ENCODE measurements at places on chromosomes 5 and 9.

DNA sequence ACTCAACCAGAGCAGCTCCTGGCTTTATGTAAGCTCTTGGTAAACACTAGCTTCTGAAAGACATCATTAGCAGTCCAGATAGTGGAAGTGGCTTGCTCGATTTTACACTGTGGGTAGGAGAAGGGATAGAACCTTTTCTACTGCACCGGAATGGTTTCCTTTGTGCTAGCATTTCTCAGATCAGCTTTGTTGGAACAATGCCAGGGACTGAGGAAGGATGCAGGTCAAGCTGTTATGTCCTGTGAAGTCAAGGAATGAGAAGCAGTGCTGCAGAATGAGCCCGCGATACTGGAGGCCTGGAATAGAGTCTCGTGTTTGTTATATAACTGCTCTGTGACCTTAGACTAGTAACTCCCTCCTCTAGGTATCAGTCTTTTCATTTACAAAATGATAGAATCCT, 233.6 kb downstream of the GABRB2 start:
- no peak for DNase-seq

DNA sequence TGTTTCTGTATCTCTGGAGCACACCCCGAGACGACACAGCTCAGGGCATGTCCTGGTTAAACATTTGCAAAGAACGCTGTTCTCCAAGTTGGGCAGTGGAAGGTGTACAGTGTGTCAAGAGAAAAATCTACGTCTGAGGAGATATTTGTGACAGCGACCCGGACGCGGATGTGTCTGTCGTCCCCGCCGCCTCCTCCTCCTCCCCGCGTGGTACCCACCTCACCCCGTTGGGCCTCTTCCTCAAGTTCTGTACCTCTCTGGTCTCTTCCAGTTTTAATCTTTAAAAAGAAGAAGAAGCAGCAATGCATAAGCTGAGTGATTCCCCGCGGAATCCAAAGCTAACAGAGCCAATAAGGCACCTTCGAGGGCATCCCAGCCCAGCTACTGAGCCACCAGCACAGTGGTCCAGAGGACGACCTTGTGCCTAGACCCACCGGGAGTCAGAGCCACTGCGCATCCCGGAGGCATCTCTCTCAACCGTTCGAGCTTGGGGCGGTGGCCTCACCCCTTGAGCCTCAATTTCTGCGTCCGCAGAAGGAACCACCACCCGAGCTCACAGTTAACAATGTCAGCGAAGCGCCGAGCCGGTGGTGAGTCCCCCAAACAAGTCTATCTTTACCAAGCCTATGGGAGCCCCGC, 467 bp downstream of the C9orf78 start:
- DNase-seq, result no peak

DNA sequence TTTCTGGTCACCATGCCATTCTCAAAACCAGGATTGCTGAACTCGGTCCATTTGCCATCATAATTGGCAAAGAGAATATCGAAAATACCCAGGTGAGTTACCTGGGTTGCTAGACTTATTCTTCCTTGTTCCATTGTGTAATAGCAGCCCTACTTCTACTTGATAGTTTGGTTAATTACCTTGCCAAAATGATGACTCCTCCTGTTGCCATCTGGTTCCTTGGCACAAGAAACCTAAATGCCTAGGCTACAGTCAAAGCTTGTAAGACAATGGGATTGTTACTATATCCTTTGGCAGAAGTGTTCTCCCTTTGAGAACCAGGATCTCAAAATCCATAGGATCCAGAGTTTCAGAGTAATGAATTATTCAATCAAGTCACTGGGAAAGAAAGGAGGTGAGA, 373.2 kb upstream of the ACTBL2 start:
- no peak for DNase-seq

- no peak for DNase-seq
These were observed 187.1 kb downstream of the SPOCK1 start for GRCh38 chr5:137312011-137312410.

- no peak for DNase-seq
These were observed 245.1 kb upstream of the MEF2C start for GRCh38 chr5:89128092-89128491.

DNA sequence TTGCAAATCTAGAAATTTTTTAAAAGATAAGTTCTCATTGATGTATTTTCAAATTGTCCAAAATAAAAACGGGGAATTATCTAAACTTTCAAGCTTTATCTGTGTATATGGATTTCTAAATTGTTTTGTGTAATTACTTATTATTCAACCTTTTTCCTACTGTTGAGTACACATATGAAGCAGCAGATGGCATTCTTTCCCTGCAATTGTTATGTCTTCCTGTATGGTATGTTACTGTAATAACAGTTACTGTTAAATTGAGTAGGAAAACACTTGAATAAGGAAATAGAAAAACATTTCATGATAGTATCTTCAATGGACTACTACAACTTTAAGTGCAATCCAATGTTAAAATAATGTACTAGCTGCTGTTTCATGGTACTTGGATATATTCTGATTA, 124.8 kb downstream of the RANBP17 start:
- no peak for DNase-seq

DNA sequence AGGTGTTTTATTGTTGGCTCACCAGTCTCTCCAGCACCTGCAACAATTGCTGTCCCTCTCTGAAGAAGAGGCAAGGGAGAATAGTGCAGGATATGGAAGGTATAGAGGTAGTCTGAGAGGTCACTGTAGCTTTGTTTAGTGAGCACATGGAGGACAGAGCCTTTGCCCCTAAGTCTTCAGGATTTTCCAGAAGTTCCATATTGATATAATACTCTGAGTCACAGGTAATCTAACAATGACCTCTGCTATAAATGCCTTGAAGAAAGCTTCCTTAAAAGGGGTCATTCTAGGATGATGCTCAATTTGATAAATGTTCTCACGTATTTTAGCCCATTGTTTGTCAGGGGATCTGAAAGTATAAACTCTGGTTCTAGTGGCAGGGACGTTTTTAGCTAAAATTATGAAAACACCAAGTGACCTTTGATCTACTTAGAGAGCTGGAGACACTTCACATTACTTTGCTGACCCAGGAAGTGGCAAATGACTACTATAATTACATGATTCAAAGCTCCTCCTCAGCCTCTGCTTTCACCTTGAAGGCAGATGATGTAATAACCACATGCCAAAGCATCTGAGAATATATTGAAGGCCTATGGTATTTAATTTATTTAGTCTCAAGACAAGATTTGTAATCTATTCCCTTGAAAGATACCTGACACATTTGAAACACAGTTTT, 366.9 kb upstream of the NUDT12 start:
- no peak for DNase-seq

DNA sequence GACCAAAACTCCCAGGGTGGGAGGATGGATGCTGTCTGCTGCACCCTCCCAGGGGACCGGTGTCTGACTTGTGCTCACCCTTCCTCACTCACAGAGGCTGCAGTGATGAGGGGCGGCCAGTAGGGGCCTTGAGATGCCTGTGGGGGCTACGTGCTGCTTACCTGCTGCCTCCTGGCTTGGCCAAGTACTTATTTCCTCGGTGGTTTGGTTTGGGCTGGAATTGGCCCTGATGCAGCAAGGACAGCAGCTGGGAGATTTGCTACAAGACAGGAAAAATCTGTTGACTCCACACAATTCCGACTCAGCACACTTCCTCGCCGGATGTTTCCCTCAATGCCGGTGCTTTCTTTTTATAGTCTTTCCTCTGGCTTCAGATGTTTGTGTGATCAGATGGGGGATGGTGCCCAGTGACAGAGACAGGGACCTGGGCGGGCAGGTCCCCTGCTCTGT, 6.6 kb downstream of the PCDH12 start:
- DNase-seq, result no peak

DNA sequence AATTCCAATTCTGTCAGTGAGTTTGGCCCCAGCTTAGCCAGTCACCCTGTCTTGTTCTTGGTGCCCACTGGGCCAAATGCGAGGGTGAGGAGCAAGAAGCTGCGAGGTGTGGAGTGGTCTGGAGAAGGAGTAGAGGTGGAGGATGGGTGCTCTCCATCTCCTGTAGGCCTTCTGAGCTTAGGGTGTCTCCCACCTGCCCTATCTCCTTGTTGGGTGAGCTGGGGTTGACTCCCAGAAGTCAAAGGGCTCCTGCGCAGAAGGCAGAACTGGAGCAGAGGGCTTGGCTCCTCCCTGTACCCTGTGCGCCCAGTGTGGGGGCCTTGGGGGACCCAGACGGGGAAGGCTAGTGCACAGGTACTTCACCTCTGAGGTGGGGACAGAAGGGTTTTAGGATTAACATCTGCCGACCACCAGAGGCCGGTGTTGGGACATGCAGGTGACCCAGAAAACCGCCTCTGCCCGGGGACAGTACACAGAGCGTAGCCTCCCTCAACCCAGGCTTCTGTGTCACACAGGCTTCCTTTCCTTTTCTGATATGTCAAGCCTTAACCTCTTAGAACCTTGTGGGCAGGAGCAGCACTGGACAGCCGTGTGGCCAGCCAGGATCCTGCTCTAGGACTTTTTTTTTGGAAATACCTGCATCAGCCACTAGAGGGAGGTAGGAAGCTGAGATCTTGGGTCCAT, 16.9 kb downstream of the IL5 start:
- no peak for DNase-seq

DNA sequence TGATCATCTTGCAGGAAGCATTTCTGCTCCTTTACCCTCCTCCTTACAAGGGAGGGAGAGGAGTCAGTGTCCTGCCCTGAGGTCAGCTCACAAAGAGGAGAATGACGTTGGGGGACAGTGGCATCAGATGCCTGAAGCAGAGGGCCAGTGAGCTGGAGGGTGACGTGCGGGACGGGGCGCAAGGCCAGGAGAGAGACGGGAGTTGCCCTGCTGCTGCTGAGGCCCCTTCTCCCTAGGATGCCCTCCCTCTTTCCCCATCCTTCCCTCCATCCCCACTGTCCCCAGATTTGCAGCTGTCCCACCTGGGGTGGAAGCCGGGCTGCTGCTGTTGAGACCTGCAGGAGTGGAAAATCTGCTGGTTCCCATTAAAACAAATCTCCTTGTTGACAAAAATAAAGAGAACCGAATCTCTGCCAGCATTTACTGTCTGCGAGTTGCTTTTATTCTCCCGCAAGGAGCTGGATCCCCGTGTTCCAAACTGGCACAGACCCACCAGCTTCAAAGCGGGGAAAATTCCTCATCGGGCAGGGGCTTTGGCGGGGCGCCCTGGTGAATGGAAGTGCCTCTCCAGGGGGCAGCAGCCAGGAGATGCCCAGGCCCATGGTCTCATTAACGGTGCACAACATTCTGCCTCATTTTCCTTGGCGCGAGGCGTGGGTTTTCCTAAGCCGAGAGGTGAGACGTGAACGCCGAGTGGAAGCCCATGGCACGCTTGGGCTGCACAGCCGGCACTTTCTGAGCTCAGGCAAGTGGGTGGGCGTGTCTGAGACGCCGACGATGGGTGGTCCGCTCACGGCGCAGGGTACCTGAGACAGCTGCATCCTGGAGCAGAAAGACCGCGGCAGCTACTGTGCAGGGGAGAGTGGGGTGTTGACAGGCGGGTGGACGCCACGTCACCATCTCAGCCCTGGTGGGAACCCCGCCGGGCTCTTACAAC, 13.9 kb upstream of the COL5A1 start:
- no peak for DNase-seq

DNA sequence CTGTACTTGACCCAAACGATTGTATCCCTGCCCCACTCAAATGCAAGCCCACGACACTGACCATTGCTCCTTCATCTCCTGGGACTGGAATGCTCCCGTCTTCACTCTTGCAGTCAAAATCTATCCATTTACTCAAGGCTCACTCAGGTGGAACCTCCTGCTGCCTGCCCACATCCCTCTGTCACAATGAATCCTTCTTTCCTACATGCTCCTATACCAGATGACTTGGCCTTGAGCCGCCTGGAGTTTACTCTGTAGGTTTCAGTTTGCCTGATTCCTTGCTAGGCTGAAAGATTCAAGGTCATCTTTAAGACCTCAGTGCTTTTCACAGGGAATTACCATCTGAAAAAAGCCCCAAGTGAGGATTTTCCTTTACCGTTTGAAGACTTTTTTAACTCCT, 264.1 kb downstream of the GLIS3 start:
- no peak for DNase-seq

- no peak for DNase-seq
These were observed 98.4 kb downstream of the PHF2 start for GRCh38 chr9:93674580-93675335.

GRCh38 chr5:1104327-1105006, 7.4 kb downstream of the SLC12A7 start:
- no peak for DNase-seq

DNA sequence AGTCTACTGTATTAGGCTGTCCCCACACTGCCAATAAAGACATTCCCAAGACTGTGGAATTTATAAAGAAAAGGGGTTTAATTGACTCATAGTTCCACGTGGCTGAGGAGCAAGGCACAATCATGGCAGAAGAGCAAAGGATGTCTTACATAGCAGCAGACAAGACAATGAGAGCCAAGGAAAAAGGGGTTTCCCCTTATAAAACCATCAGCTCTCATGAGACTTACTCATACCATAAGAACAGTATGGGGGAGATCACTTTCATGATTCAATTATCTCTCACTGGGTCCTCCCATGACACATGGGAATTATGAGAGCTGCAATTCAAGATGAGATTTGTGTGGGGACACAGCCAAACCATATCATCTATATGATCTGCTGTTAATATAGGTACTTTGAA, 14.8 kb upstream of the FSTL4 start:
- DNase-seq, result no peak

GRCh38 chr5:1445689-1446601, 705 bp upstream of the SLC6A3 start:
- no peak for DNase-seq

GRCh38 chr5:75891020-75891419, 173.8 kb upstream of the POC5 start:
- no peak for DNase-seq

DNA sequence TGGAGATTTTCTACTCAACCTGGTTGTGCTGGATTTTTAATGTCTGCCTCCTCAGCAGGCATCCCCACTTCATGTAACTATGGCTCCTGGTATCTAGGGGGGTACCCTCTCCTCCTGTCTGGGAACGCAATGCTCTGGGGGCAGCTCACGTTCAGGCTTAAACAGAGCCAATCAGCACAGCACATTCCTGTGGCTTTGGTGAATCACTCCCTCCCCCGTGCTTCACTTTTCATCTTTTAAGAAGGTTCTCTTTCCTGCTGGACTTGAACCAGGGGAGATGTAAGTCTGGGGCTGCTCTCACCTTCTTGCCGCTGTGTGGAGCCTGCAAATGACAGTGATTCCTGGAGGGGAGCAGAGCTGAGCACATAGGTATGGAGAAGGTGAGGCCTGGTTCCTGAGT, 101.2 kb downstream of the MSX2 start:
- no peak for DNase-seq

DNA sequence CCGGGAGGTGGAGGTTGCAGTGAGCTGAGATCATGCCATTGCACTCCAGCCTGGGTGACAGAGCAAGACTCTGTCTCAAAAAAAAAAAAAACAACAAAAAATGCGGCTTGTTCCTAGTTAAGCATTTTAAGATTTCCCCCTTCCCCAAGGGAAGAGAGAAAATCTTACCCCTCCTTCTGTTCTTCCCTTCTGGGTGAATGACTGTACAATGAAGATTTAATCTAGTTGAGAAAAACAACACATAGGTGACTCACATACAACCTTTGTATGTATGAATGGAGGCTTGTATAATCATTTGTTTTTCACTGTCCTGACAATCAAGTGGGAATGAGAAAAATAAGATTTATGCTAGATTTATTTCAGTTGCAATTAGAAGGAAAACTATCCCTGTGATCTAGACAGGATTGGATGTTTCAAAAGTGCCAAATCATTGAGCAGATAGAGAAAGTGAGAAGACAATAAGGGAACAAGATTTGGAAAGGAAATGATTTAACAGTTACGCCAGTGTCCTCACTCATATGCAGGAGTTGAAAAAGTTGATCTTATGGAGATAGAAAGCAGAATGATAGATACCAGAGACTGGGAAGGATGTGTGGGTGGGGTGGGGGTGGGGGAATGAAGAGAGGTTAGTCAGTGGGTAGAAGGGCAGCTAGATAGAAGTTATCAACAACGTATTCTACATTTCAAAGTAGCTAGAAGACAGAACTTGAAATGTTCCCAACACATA, 16.7 kb downstream of the GDA start:
- DNase-seq, result no peak

All from DMS153 (cell line).